ENCODE measurements at places on chromosomes 3 and 15.

DNA sequence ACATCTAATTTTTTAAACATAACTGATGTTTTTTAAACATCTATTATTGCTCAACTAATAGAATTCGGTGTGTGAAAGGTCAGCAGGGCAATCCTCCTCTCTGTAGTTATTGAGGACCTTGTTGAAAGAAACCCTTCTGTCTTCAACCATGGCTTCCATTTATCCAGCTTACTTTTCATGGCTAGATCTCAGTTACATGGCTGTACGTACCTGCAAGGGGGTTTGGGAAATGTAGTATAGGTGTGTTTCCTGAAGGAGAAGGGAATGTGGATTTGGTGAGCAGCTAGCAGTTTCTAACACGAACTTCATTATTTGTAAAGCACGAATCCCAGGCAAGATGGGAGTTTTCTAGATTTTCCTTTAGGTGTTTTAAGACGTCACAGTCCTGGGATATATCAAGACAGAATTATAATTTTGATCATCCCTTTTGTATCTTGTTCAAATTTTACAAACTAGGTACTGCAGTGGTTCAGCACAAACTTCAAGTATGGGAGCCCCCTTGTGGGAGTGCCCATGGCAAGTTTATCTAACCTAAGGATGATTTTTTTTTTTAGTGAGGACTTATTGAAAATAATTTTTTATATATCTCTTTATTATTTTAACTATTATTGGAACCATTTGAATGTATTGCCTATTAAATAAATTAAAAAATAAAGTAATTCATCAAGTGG is 41.6 kb downstream of the FBXL2 start:
- no peak for DNase-seq

GRCh38 chr15:31262901-31263671 is 63.5 kb upstream of the KLF13 start:
- DNase-seq: no peak

DNA sequence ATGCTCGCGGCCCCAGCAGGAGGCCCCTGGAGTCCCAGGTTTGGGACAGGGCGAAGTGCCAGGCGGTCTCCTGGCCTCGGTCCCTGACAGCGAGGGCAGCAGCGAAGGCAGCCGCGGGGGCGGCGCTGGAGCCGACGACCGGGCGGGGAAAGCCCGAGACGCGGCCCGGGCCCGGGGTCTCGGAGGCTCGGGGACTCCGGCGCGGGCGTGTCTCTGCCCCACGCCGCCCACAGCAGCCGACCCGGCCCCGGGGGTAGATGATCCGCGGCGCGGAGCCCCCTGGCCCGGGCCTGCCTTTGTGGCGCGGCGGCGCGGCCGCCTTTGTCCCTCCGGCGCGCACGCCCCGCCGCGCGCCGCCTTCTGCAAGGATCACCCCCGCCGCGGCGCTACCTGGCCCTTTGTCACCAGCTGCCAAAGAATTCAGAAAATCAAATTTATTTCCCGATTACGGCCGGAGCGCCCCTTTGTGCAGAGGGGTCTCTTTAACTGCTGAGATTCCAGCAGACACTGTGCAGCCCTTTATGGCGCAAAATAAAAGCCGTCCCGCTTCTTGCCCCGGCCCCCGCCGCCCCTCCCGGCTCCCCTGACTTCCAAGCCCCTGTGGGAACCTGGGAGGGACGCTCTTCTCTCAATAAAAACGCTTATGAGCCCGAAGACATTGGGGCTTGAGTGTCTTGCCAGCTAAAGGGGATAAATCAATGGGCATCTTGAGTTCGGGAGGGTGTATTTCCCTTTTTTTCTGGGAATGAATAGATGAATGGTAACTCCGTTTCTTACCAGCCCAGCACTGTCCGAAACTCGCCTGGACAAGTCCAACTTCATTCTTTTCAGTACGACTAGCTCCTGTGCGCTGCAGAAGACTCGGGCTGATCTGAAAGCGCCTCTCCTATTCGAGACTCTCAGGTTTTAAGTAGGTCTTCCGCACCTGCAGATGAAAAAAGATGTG is 68.4 kb downstream of the HES1 start:
- peak; percentile 45 for DNase-seq

GRCh38 chr15:33190539-33190938 is 4.0 kb downstream of the FMN1 start:
- DNase-seq: no peak

DNA sequence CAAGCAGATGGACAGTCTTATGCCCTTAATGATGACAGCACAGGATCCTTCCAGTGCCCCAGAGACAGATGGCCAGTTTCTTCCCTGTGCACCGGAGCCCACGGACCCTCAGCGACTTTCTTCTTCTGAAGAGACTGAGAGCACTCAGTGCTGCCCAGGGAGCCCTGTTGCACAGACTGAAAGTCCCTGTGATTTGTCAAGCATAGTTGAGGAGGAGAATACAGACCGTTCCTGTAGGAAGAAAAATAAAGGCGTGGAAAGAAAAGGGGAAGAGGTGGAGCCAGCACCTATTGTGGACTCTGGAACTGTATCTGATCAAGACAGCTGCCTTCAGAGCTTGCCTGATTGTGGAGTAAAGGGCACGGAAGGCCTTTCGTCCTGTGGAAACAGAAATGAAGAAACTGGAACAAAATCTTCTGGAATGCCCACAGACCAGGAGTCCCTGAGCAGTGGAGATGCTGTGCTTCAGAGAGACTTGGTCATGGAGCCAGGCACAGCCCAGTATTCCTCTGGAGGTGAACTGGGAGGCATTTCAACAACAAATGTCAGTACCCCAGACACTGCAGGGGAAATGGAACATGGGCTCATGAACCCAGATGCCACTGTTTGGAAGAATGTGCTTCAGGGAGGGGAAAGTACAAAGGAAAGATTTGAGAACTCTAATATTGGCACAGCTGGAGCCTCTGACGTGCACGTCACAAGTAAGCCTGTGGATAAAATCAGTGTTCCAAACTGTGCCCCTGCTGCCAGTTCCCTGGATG is 198.7 kb downstream of the AKAP13 start:
- DNase-seq: no peak

DNA sequence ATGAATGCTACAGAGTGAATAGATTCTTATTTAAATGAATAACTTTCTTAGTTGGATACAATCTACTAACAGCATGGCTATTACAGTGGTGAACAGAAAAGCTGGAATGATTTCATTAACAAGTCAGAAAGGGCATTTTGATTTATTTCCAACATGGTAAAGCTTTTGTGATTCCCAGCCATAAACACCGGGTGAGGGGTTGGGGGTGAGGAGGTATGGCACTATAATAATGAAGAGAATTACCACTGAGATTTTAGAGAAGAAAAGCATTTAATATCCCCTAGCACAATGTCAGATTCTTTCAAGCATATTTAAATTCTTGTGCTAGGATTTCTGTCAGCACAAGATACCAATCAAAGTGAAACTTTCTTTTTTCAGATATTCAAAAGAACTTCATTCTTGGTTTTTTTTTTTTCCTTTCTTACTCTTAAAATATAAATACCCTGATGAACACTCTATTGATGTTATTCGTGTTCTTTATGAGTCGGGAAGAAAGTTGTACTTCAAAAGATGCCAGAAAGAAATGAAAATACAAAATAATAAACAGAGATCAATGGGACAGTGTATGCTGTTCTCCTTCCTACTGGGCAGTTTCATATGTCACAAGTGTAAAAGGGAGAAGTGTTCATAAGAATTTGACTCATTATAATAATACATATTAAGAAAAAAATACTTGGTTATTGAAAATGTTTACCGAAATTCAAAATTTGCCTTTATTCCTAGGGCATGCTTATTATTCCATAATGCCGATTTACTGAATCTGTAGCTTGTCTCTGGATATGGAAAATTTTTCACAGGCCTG is 522.8 kb downstream of the CADM2 start:
- DNase-seq: no peak

DNA sequence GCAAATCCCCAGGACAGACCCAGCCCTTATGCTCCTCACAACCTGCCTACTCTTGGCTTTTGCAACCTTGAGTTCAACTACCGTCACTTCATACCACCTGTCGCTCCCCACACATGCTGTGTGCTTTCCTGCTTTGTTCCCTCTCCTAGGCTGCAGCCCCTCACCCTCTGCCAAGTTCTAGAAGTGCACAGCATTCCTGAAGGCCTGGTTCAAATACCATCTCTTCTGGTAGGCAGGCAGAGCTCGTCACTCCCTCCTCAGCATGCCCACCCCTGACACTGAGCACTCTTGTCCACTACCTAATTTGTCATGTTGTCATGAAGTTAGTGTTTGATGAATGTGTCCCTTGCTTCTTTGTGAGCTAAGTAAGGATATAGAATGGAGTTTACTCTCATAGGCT is 129.6 kb downstream of the SEMA6D start:
- no peak for DNase-seq

DNA sequence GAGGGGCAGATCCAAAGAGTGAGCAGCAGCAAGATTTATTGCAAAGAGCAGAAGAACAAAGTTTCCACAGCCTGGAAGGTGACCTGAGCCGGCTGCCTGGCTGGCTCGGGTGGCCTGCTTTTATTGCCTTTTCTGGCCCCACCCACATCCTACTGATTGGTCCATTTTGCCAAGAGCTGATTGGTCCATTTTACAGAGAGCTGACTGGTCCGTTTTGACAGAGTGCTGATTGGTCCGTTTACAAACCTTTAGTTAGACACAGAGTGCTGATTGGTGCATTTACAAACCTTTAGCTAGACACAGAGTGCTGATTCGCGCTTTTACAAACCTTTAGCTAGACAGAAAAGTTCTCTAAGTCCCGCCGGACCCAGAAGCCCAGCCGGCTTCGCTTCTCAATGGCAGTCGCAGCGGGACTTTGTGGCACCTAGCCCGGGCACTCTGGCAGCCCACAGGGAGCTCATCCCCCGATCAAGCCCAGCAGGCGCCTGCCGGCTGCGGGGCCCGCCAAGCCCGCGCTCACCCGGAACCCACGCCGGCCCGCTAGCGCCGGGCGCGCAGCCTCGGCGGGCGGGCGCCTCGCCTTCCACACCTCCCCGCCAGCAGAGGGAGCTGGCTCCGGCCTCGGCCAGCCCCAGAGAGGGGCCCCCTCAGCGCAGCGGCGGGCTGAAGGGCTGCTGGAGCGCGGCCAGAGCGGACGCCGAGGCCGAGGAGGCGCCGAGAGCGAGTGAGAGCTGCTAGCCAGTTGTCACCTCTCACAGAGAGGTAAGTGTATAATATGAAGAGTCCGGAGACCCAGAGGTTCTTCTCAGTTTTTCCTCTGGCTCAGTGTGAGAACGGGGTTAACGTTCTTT is 339.2 kb downstream of the CHL1 start:
- no peak for DNase-seq

GRCh38 chr3:72274493-72275330 is 489.8 kb upstream of the PROK2 start:
- DNase-seq: peak; percentile 32

GRCh38 chr15:65887565-65887964 is 18.3 kb downstream of the RAB11A start:
- no peak for DNase-seq

- DNase-seq: no peak
These were observed 106.2 kb downstream of the IQSEC1 start for GRCh38 chr3:12966847-12967605.

DNA sequence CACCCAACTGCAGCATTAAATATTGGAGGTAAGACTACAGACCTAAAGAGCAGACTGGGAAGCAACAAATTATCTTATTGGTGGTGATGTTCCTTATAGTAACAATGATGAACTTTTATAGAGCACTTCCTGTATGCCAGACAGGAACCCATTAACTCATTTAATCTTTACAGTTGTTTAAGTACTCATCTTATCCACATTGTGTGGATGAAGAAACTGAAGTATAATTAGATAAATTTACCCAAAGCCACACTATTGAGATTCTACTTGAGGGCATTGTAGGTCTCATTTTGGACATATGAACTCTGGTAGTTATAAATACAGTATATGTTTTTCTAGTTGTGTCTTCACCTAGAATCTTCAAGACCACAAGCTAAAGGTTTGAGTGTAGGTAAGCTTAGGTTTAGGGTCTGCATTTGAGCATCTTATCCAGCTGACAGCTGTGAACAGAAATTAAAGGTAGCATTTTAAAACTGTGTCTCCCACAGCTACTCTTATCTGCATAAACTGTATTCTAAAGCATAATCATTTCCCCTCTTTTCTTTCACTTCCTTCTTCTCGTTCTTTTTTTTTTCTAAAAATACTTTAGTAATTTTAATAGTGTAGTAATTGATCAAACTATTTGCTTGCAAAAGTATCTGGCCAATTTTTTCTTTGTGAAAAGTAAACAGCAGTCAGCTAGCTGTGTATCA is 138.2 kb downstream of the UBE2E2 start:
- DNase-seq: no peak

DNA sequence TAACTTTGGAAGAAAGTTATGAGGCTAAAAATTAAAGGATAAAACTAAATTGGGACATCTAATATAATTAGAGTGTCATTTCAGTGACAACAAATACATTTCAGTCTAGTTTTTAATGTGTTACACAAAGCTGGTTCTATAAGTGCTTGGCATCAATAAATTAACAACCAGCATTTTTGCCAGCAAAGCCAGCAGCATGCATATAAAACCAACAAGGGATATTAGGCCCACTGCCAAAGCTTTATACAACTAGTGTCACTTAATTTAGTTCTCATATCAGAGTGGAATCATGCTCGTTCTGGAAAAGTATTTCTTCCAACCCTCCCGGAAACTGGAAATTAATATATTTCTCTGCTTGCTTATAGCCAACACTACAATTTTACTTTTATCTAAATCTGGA is 88.8 kb downstream of the THBS1 start:
- no peak for DNase-seq

GRCh38 chr3:71063773-71064290 is 519.7 kb downstream of the FOXP1 start:
- no peak for DNase-seq

- DNase-seq: no peak
These were observed 16.0 kb upstream of the TBC1D21 start for GRCh38 chr15:73857193-73857920.

- DNase-seq: no peak
These were observed 36.8 kb downstream of the RBMS3 start for GRCh38 chr3:29317659-29318173.

- DNase-seq: no peak
These were observed 51.2 kb downstream of the CHAC1 start for GRCh38 chr15:41004490-41004889.
